NCI-H526 treated with DMSO at 0.1 percent for 48 hours (cell line): ENCODE measurements at places on chromosomes 16 and 17.

DNA sequence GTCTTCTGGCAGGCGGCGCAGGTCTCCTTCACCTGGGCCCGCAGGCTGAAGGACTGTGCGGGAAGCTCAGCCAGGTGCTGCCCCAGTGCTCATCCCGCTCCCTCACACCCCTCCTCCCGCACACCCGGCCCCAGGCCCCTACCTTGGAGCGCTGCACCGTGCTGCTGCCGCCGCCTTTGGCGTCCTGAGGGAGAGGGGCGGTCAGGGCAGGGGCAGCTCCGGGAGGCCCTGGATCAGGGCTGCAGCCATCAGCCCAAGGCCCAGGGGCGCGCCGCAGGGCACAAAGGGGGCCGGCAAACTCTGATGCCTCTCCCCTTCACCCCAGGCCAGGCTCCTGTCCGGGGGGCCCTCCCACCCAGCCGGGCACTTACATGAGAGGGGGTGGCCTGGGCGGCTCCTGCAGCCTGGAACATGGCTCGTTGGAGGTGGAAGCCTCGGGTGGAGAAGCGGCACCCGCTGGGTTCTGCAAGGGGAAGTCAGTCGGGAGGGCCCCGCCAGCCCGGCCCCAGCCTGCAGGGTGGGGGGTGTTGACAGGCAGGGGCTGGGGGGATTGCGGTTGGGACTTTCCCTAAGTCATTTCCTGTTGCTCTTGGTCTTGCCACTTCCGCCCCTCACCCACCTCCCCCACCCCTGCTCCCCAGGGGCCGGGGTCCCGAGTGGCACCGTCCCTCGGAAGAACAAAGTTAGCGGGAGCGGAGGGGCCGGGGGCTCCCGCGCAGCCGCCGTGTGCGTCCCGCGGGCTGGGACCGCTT, 863 bp downstream of the LIMD2 start:
- DNase-seq = peak; percentile 38

DNA sequence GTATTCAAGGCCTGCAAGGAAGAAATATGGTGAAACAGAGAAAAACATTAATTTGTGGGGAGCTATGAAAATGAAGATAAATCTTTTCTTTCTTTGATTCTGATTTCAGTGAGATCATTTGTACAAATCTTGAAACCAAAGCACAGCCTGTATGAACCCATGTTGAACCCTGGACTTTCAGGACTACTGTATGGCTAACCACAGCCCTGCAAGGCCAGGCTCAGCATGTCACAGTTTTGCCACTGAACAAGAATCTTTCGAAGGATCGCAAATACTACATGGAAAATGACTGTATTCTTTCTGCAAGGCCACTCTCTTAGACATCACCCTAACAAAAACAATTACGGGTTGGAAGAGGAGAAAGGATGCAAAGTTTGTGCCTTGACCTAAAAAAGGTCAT, 161.7 kb upstream of the MAF start:
- no peak for DNase-seq

DNA sequence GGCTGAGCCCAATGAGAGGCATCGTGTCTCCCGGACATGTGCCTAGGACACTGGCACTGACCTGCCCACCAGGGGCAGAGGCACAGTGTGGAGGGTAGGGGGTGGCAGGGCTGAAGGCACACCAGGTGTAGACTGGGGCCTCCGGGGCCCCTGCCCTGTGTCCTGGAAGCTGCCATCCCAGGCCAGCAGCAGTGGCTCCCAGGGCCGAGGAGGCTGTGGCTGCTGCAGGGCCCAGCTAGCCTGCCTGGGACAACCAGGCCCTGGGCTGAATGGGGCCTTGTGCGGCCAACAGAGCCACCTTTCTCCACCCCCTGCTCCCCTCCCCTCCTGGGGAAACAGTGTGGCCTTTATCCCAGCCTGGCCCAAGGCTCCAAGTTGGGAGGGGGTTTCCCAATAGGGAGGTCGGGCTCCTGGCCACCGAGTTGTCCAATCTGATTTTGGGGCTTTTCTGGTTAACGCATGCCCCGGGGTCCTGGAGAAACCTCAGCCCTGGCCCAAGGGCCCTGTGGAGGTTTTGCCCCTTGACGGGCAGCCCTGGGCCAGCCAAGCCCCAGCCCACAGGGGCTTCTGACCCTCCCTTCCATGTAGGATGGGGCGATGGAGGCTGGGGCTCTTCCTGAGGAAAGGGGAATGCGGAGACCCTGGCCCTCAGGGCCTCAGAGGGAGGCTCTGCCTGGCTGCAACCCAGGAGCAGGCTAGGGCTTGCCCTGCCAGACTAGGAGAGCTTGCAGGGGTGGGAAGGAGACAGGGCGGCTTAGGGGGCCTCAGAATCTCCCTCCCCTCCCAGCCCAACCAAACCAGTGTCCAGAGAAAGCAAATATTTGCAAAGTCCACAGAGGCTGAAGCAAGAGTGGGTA, 4.2 kb downstream of the MTSS2 start:
- no peak for DNase-seq

DNA sequence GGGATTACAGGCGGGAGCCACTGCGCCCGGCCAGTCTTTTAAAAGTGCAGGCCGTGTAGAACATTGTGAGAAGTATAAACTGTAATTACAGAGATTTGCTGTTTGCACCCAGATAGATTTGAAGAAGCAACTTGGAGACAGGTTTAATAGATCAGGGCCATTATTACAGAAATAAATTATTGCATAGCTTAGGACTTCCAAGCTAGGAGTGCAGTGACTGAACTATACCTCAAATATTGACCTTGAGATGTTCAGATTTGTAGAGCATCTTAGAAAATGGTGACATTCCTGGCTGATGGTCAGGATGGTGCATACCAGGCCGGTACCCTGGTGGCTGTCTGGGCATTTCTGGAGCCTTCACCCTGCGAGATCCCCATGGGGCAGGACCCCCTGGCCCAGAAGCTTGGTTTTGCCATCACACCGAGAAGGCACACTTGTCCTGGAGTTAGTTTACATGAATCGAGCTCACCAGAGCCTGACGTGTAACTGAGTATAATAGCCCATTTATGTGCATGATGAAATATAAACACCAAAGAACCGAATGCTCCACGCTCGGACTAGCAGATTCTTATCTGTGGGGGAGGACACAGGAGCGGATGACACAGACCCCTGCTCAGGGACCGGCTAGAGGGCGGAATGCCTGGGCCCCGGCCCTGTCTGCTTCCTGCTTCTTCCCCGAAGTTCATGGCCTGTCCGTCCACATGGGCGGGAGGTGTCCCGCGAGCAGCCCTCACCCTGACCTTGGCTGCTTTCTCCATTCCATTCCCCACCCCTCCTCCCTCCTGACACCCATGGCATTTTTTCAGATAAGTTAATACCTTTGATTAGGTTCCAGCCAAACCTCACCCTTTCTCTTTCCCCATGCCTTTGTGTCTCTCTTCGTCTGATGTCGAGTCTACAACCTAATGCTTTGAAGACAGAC, 32.1 kb downstream of the CCDC40 start:
- peak; percentile 5 for DNase-seq

- DNase-seq = no peak
Observed at GRCh38 chr16:73568769-73569168, 520.8 kb upstream of the ZFHX3 start.
